ENCODE measurements at places on chromosomes 6 and 20. TPM values are rescaled to one million over a fixed set of nuclear protein-coding genes. Genes with fewer than 3 reads are reported as not detected.

DNA sequence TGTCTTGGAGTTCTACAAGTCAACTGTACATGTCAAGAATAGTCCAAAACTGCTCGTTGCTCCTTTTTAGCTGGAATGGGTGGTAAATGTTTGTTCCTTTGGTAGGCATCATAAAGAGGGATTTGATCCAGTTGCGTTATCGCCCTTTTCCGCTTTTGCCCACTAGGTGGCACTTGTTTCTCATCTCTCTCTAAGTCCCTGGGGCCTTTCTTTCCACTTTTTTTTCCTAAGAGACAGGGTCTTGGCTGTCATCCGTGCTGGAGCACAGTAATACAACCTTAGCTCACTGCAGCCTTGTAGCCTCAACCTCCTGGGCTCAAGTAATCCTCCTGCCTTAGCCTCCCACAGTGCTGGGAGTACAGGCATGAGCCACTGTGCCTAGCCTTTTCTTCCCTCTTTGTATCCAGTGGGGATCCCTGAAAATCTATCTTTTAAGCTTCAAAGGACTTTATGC, 20.7 kb downstream of the GTPBP2 start:
- H3K27me3 ChIP-seq: no peaks in the 10 kb centered on the region
- H3K4me3 ChIP-seq: no peak overlapping the region
- H3K4me1 ChIP-seq: no peaks in the 10 kb centered on the region
- DNase-seq: no peak
- peaks cover 15% of the 10 kb centered on the region for H3K36me3 ChIP-seq

DNA sequence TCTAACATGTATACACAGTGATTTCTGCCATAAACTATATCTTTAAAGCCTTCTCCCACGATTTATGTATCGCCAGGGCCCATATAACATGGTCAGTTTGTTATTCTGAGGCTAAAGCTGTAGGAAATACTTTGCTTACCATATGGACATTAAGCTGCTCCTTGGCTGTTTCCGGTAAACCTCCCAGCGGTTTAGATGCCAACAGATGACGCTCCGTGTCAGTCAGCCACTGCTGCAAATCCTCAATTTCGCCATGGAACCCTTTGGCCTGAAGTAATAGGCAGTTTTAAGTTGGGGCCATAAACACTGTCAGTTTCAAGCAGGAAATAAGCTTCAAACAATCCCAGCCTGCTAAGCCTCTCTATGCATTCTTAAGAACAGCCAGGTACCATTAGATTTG, 145.4 kb downstream of the DST start:
- no peak for DNase-seq
- no peak overlapping the region for H3K27ac ChIP-seq
- H3K4me1 ChIP-seq: peaks cover 2% of the 10 kb centered on the region
- no peak overlapping the region for H3K4me3 ChIP-seq

DNA sequence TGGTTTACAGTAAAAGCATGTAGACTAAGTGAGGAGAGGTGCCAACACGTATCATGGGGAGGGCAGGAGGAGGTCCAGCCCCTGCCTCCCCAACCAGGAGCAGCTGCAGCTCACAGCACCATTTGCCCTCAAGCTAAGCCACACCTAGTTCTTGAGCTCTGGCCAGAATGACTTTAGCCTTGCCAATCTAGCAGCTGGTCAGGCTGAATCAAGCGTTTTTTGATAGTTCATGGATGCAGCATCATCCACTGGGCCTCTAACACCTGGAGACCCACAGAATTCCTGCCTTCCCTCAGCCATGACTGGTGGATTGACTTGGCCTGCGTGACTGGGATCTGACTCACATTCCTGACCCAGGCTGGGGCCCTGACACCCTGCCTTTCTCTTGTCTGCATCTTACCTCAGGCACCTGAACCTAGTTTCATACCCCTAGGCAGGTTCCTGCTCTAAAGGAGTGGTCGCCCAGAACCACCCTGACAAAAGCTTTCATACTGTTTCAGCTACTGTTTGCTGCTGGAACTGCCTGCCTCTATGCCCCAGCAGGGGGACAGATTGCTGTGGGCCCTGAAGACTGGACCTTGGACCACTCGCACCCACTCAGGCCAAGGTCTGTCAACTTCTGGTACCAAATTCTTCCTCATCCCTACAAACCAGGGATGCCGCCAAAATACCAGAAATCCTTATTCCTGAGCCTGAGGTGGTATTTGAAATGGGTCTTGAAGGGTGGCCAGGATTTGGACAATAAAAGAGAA, 122.3 kb downstream of the QRSL1 start:
- H3K36me3 ChIP-seq: no peaks in the 10 kb centered on the region
- no peak for DNase-seq
- H3K4me1 ChIP-seq: peaks cover 36% of the 10 kb centered on the region
- no peak overlapping the region for H3K4me3 ChIP-seq
- peak overlapping the region; percentile 76 for H3K27ac ChIP-seq

- H3K27me3 ChIP-seq: no peaks in the 10 kb centered on the region
- H3K4me1 ChIP-seq: no peaks in the 10 kb centered on the region
- DNase-seq: no peak
- no peak overlapping the region for H3K4me3 ChIP-seq
Measured at GRCh38 chr6:142531727-142532126, 229.9 kb downstream of the ADGRG6 start.

DNA sequence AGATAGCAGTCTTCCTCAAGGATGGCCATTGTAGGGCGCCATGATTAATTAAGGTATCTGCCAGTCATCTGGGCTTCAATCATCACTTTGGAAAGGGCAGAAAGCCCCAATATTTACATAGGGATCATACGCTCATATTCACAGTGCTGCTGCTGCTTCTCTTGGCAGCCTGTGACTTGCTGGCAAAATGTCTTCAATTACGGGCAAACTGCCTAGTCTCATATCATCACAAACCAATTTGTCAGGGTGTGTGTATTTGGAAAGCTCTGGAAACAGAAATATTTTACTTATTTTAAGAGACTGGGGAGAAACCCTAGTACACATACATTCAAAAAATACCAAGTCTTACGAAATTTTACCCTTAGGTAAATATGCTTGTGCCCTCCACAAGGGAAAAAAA, 77.6 kb downstream of the SAMD5 start:
- no peak overlapping the region for H3K27ac ChIP-seq
- H3K36me3 ChIP-seq: no peaks in the 10 kb centered on the region

- H3K36me3 ChIP-seq: no peaks in the 10 kb centered on the region
- peaks cover 19% of the 10 kb centered on the region for H3K4me1 ChIP-seq
- H3K27me3 ChIP-seq: no peaks in the 10 kb centered on the region
- peak within 1 kb of the TSS; percentile 99 for H3K27ac ChIP-seq
- H3K4me3 ChIP-seq: peak within 1 kb of the TSS; percentile 76
Measured at GRCh38 chr6:116279232-116280160, at the start of gene TSPYL1. Gene TSPYL1 (minus strand): TSS chr6:116279930. CDS start chr6:116279830, 100 bp downstream.

DNA sequence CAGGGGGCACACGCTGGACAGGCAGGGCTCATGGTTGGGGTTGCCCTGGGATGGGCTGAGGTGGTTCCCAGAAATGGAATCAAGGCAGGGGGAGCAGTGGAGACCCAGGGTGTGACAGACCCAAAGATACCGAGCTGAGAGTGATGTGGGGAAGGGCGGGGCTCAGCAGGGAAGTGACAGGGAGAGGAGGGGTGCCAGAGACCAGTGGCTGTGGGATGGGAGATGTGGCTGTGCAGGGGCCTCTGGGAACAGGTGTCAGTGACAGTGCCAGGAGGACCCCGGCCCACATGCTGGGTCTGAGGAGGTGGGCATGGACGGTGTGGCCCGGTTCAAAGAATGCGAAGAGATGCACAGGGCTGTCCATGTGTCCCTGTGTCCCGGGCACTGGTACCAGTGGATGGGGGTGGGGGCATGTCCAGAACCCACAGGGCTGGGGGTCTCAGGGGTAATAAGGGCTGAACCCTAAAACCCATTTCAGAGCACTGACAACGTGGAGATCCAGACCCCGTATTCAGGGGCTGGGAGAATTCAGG, 1.0 kb downstream of the CABLES2 start:
- H3K36me3 ChIP-seq: no peaks in the 10 kb centered on the region
- no peaks in the 10 kb centered on the region for H3K27me3 ChIP-seq
- H3K4me1 ChIP-seq: peaks cover 15% of the 10 kb centered on the region
- no peak overlapping the region for H3K27ac ChIP-seq
- peak overlapping the region; percentile 64 for H3K4me3 ChIP-seq

DNA sequence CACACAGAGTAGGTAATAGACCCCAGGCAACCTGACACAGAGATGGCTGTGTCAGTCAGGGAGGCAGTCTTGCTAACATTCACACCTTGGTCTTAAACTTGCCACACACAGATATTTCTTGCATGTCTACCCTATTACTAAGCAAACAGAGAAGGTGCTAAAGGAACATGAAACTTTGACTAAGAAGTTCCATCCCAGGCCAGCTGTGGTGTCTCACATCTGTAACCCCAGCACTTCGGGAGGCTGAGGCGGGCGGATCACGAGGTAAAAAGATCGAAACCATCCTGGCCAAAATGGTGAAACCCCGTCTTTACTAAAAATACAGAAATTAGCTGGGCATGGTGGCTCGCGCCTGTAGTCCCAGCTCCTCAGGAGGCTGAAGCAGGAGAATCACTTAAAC, 222.4 kb upstream of the JARID2 start:
- no peaks in the 10 kb centered on the region for H3K36me3 ChIP-seq
- H3K27me3 ChIP-seq: no peaks in the 10 kb centered on the region
- H3K4me1 ChIP-seq: no peaks in the 10 kb centered on the region

HINT3 gene
- 8.7 TPM for polyA plus RNA-seq

PROCR gene
- polyA plus RNA-seq: 16.8 TPM

ENPP1 gene
- 4.8 TPM for polyA plus RNA-seq

Data from pancreas (tissue), 10 donors.